Activated T-cell treated with anti-CD3 and anti-CD28 coated beads, Interleukin-2, amount 50 U/mL, for 72 hours (primary cell): ENCODE measurements at places on chromosomes 11 and 22. TPM values are rescaled to one million over a fixed set of nuclear protein-coding genes. Genes with fewer than 3 reads are reported as not detected.

The XKR3 gene
- 0.23 TPM for total RNA-seq

DNA sequence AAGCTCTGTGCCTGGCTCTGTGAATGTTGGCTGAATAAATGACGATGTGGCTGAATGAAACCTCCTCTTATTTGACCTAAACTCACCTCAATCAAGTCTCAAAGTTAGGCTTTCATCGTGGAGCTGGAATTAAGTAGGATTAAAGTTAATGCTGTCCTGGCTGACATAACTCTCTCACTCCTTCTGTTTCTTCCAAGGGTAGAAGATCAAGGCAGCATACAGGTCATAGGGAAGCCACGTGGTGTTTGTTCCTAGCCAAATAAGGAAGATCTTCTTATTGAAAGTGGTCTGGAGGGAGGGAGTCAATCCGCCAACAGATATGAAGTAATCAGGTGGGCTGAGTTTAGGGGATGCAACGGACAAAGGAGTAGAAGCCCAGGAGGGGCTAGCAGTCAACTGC lies 59.5 kb downstream of the TRIM29 start:
- no peak for DNase-seq
- no peaks in the 10 kb centered on the region for H3K4me1 ChIP-seq
- H3K27ac ChIP-seq = no peak overlapping the region

DNA sequence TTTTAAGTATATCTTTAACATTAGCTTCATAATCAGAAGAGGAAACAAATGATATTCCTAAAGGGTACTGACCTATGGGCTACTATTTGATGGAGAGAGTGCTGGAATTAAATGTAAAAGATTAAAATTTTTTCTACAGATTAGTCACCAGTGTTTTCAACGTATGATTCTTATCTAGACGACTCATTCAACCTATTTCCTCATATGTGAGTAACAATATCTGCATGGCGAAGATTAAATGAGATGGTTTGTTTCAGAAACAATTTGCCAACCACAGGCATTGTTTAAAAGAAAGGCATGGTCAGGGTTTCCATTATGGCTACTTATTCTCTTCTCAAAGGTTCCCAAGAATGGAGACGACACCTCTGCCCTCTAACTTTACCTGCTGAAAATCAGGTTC lies 20.4 kb downstream of the OR56B4 start:
- no peak for DNase-seq
- peaks cover 5% of the 10 kb centered on the region for H3K27me3 ChIP-seq
- H3K4me3 ChIP-seq = no peak overlapping the region
- H3K27ac ChIP-seq = no peak overlapping the region
- no peaks in the 10 kb centered on the region for H3K4me1 ChIP-seq
- no peaks in the 10 kb centered on the region for H3K36me3 ChIP-seq

GRCh38 chr22:49658902-49659280 lies 168.8 kb downstream of the BRD1 start:
- peak overlapping the region; percentile 51 for H3K4me3 ChIP-seq
- no peaks in the 10 kb centered on the region for H3K27me3 ChIP-seq
- H3K4me1 ChIP-seq = peaks cover 34% of the 10 kb centered on the region
- H3K27ac ChIP-seq = no peak overlapping the region
- H3K36me3 ChIP-seq = peaks cover 13% of the 10 kb centered on the region

DNA sequence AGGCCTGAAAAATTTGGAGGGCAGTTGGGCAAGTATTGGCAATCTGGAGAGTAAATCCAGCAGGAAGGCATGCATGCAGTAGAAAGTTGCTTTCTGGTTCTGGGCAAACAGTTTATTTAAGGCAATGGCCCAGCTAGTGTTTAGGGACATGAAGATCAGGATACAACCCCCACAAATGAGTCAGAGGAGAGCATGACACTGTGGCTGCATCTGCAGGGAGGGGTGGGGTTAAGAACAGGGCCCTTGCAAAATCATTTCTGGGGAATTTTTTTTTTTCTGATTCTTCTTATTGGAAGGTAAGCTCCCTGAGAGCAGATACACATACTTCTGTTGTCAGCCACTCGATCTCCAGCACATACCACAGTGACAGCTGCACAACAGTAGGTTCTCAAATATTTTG lies 61.1 kb downstream of the FDX1 start:
- DNase-seq = no peak
- no peak overlapping the region for H3K27ac ChIP-seq
- H3K27me3 ChIP-seq = no peaks in the 10 kb centered on the region
- no peak overlapping the region for H3K4me3 ChIP-seq

The OR51B5 gene
- total RNA-seq = not detected

The CTSW gene
- 27.8 TPM for total RNA-seq

- peaks cover 19% of the 10 kb centered on the region for H3K27me3 ChIP-seq
- H3K36me3 ChIP-seq = no peaks in the 10 kb centered on the region
- no peaks in the 10 kb centered on the region for H3K4me1 ChIP-seq
- DNase-seq = no peak
- H3K27ac ChIP-seq = no peak overlapping the region
Measured at GRCh38 chr22:35212009-35212408, 45.3 kb upstream of the HMGXB4 start.

The BTBD10 gene
- total RNA-seq = 21.5 TPM

- H3K4me1 ChIP-seq = no peaks in the 10 kb centered on the region
- H3K4me3 ChIP-seq = no peak overlapping the region
- H3K27me3 ChIP-seq = peaks cover 10% of the 10 kb centered on the region
- no peaks in the 10 kb centered on the region for H3K36me3 ChIP-seq
Measured at GRCh38 chr11:107882095-107882820, 23.7 kb upstream of the SLC35F2 start.

The ADM2 gene
- total RNA-seq = 28.8 TPM

- peaks cover 5% of the 10 kb centered on the region for H3K27me3 ChIP-seq
- H3K4me3 ChIP-seq = no peak overlapping the region
- peaks cover 9% of the 10 kb centered on the region for H3K4me1 ChIP-seq
Measured at GRCh38 chr22:22761606-22761962, 117.2 kb downstream of the GGTLC2 start.

The NNMT gene
- not detected for total RNA-seq

GRCh38 chr11:75872887-75873416 lies 57.9 kb downstream of the UVRAG start:
- peak overlapping the region; percentile 57 for H3K4me3 ChIP-seq
- no peak overlapping the region for H3K27ac ChIP-seq
- H3K4me1 ChIP-seq = peaks cover 21% of the 10 kb centered on the region

DNA sequence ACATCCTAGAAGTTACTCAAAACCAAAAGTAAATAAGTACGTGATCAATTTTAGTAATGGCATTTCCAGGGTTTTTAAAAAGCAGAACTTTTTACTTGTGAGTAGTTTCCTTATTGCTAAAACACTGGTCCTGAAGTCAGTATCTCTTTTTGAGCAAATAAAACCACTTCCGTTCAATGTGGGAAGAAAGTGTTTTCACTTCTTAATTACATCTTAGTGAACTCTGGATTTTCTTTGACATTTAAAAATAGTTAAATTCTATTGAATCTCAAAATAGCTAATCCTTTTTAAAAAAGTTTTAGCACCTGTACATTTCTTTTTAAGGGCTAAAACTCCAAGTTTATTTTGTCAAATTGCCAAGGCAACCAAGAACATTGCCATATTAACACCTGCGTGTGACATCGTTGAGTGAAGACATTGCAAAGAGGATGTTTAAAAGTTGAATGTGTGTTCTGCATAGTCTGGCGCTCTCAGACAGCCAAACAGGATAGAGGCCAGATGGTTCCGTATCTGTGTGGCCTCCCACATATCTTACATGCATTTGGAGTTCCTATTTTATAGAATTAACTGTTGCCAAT lies 17.2 kb upstream of the OR5B21 start:
- peaks cover 51% of the 10 kb centered on the region for H3K4me1 ChIP-seq
- no peak for DNase-seq
- peak overlapping the region; percentile 97 for H3K27ac ChIP-seq
- H3K27me3 ChIP-seq = no peaks in the 10 kb centered on the region
- peak overlapping the region; percentile 97 for H3K4me3 ChIP-seq

The VSIG2 gene
- 0.35 TPM for total RNA-seq

DNA sequence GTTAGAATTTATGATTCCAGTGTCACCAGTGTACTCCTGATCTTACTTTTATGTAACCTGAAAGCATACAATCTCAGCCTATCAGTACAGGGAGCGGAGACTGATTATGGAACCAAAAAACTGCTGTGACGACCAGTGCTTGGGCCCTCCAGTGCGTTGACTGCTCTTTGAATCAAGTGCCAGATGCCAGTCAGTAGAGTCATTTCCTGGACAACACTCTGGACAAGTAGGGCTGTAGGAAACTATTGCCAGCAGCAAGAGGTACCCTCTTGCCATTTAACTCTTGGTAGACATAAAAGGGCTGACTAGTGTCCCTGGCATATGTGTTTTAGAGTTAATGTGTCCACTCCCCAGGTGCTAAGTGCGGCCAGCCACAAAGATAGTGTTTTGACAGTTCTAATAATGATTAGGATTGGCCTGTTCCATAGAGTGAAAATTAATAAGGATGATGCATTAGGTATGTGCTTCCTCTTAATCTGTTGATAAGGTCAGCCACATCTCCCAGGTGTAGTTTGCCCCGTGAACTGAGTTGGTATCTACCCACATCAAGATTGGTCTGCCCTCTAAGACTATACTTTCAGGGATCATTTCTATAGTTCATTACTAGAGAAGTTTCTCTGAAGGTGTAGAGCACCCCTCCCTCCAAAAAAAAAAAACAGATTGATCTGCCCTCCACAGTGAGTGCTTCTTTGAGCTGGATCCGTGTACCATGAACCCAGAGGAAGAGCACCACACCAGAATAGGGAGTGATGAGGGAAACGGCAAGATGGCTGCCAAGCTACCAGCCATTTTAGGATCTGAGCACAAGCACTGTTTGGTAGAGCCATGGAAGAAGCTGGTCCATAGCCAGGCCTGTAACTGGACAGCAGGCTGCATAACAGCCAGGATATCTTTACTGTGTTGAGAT lies 20.7 kb upstream of the AIFM3 start:
- H3K36me3 ChIP-seq = peaks cover 3% of the 10 kb centered on the region
- no peaks in the 10 kb centered on the region for H3K27me3 ChIP-seq
- H3K27ac ChIP-seq = peak overlapping the region; percentile 24

DNA sequence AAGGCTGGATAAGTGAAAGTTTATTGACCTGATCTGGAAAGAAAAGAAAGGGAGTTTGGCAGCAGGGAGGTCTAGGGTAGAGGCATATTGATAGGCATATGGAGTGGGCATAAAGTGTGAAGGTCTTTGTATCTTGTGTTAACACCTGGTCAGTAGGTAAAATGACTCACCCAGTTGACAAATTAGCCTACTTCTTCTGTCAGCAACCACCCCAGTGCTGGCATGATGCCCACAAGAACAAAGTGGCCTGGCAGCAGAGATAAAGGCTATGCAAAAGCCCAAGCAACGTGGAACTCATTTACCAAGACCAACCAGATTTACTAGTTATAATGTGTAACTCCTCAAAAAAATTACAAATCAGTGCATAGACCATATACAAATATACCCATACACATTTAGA lies 4.9 kb downstream of the OR10A3 start:
- H3K27me3 ChIP-seq = peaks cover 22% of the 10 kb centered on the region
- DNase-seq = no peak
- H3K27ac ChIP-seq = no peak overlapping the region
- no peak overlapping the region for H3K4me3 ChIP-seq
- H3K36me3 ChIP-seq = no peaks in the 10 kb centered on the region

- H3K27me3 ChIP-seq = no peaks in the 10 kb centered on the region
- H3K27ac ChIP-seq = peak overlapping the region; percentile 97
Measured at GRCh38 chr22:26483043-26483438, 542 bp downstream of the HPS4 start.

DNA sequence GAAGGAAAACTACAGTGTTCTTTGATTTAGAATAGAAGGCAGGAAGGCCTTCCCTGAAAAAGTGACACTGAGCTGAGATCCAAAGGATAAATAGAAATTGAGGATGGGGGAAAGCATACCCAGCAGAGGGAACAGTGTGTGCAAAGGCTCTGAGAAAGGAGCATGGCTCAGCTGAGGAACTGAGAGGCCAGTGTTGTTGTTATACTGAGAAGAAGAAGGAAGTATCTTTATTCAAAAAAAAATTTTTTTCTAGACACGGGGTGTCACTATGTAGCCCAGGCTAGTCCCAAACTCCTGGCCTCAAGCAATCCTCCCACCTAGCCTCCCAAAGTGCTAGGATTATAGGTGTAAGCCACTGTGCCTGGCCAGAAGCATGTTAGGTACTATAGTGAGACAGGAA lies 3.5 kb upstream of the PIK3C2A start:
- peaks cover 10% of the 10 kb centered on the region for H3K36me3 ChIP-seq
- no peak overlapping the region for H3K4me3 ChIP-seq
- no peak overlapping the region for H3K27ac ChIP-seq
- H3K4me1 ChIP-seq = peaks cover 33% of the 10 kb centered on the region

- no peak for DNase-seq
- H3K4me3 ChIP-seq = no peak overlapping the region
- no peaks in the 10 kb centered on the region for H3K4me1 ChIP-seq
- no peak overlapping the region for H3K27ac ChIP-seq
- H3K36me3 ChIP-seq = no peaks in the 10 kb centered on the region
- H3K27me3 ChIP-seq = no peaks in the 10 kb centered on the region
Measured at GRCh38 chr22:43078522-43078921, 10.7 kb downstream of the TTLL1 start.

GRCh38 chr22:43449205-43449830 lies 37.5 kb downstream of the MPPED1 start:
- H3K4me3 ChIP-seq = no peak overlapping the region
- no peak overlapping the region for H3K27ac ChIP-seq
- no peaks in the 10 kb centered on the region for H3K27me3 ChIP-seq
- H3K4me1 ChIP-seq = no peaks in the 10 kb centered on the region
- no peak for DNase-seq
- H3K36me3 ChIP-seq = no peaks in the 10 kb centered on the region

- peaks cover 11% of the 10 kb centered on the region for H3K4me1 ChIP-seq
- no peaks in the 10 kb centered on the region for H3K36me3 ChIP-seq
- H3K27me3 ChIP-seq = peaks cover 43% of the 10 kb centered on the region
- H3K27ac ChIP-seq = no peak within 1 kb of the TSS
- DNase-seq = no peak
- H3K4me3 ChIP-seq = peak within 1 kb of the TSS; percentile 76
Measured at GRCh38 chr11:46277622-46278386, at the start of gene CREB3L1. TSS of gene CREB3L1 (plus strand) at chr11:46277662. CDS start at chr11:46278112, 450 bp downstream.

- no peak for DNase-seq
- peaks cover 13% of the 10 kb centered on the region for H3K27me3 ChIP-seq
- no peaks in the 10 kb centered on the region for H3K36me3 ChIP-seq
- H3K4me1 ChIP-seq = no peaks in the 10 kb centered on the region
- no peak overlapping the region for H3K27ac ChIP-seq
Measured at GRCh38 chr11:31850365-31850764, 39.2 kb upstream of the PAX6 start.

DNA sequence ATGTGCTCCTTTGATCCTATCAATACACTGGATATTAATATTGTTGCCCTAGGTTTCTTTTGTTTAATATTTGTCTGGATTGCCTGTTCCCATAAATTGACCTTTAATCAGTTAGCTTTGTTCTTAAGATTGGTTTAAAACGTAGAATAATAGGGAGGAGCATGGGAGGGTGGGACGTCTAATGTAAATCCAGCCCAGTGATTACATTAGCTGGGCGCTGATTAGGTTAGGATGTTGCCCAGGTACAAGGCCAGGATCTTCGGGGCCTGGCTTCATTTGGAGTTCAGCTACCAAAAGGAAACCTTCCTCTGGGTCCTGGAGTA lies at the start of gene SRSF8:
Gene SRSF8, plus strand, starts transcription at position 204 of the 323 bp plus-strand sequence. CDS start 308 bp downstream, outside the sequence.
- H3K27ac ChIP-seq = peak within 1 kb of the TSS; percentile 99
- DNase-seq = no peak
- peaks cover 31% of the 10 kb centered on the region for H3K4me1 ChIP-seq

GRCh38 chr11:870127-870413 lies 27.4 kb downstream of the TSPAN4 start:
- H3K4me3 ChIP-seq = no peak overlapping the region
- H3K27ac ChIP-seq = no peak overlapping the region
- no peak for DNase-seq
- no peaks in the 10 kb centered on the region for H3K4me1 ChIP-seq
- H3K27me3 ChIP-seq = no peaks in the 10 kb centered on the region

The CLCF1 gene
- 0.93 TPM for total RNA-seq
